ENCODE measurements at places on chromosomes 3 and 15.

DNA sequence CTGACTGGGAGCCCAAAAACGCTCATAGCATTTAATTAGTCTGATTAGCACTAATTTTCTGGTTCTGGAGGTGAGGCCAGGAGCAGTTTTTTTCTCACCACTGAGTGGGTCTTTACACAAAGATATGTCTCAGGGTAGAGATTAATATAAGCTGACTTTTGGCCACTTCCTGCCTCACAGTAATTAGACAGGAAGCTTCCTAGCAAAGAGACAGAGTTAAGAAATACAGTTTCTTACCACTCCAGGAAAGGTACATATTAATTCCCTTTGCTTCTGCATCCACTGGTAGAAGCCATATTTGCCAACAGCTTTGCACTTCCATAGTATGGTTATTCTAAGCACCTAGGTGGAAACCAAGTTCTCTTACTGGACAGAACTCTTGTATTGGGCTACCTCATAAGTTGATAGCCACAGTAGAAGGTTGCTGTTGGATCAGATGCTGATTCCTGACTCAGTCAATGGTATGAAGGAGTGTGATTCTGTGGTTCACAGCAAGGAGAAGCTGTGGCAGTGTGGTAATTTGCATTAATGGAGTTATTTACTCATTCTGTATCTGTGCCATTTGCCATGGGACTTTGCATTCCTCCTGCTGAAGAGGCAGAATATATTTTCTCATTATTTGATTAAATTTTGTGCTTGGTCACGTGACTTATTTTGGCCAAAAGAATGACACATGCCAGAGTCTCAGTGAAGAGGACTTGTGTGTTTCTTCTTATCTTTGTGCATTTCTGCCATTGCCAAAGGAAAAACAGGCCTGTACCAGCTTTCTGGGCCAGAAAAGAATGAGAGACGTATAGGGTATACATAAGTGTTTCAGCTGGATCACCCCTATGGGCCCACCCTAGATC is 17.5 kb upstream of the ZBTB20 start:
- DNase-seq = no peak

DNA sequence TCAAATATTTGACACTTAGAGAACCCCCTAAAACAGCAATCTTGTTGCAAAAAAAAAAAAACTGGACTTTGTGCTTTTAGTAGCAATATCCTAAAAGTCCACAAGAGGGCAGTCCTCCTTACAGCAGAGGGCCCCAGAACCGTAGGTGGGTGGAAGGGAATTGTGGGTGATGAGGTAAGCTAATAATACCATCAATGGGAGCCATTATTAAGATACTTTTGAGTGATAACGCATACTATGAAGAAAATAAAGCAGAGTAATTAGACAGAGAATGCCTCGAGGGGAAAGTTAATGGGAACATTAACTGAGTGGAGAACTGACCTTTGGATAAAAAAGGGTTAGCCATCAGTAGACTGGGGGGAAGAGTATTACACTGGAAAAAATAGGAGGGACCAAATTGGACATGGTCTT is 229.9 kb downstream of the THRB start:
- no peak for DNase-seq

DNA sequence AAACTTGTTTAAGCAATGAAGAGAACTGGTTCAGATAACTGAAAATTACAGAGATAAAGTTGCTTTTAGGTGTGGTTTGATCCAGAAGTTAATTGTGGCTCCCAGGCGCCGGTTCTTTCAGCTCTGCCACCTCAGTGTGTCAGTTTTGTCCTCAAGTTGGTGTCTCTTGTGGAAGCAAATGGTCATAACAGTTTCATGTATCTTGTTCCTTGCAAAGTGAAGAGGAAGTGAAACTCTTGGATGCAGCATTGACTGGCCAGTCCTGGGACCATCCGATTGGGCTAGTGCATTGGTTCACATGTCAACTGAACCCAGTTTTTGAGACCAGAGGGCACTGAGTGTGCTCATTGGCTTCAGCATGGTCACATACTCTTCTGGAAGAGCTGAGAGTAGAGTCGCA is 181.4 kb upstream of the GRM7 start:
- no peak for DNase-seq

- DNase-seq = no peak
These were observed 230.2 kb downstream of the GBE1 start for GRCh38 chr3:81531263-81531662.

GRCh38 chr3:30544812-30545211 is 61.6 kb upstream of the TGFBR2 start:
- peak; percentile 26 for DNase-seq

All from stomach (tissue), 19 donors.